Activated CD4-positive, alpha-beta T cell treated with anti-CD3 and anti-CD28 coated beads for 1 hour (primary cell): ENCODE measurements at places on chromosomes 7 and 10.

DNA sequence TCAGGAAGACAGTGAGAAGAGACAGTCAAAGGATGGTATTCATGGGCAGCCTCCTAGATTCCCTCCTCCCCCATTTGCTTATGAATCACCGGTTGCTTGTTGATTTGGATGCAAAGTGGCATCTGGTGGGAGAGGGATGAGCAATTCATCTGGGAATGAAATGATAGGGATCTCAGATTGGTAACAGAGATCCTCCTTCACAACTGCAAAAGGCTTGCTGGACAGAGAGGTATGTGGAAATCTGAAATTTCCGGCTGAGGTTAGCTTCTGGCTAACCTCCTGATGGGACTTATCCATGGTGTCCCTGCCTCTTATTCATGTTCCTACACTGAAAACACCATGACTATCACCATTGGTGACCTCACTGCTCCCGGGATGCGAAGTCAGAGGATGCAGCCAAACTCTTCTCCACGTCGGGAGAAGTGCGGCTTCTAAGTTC lies 48.4 kb upstream of the PODXL start:
- no peak for DNase-seq

DNA sequence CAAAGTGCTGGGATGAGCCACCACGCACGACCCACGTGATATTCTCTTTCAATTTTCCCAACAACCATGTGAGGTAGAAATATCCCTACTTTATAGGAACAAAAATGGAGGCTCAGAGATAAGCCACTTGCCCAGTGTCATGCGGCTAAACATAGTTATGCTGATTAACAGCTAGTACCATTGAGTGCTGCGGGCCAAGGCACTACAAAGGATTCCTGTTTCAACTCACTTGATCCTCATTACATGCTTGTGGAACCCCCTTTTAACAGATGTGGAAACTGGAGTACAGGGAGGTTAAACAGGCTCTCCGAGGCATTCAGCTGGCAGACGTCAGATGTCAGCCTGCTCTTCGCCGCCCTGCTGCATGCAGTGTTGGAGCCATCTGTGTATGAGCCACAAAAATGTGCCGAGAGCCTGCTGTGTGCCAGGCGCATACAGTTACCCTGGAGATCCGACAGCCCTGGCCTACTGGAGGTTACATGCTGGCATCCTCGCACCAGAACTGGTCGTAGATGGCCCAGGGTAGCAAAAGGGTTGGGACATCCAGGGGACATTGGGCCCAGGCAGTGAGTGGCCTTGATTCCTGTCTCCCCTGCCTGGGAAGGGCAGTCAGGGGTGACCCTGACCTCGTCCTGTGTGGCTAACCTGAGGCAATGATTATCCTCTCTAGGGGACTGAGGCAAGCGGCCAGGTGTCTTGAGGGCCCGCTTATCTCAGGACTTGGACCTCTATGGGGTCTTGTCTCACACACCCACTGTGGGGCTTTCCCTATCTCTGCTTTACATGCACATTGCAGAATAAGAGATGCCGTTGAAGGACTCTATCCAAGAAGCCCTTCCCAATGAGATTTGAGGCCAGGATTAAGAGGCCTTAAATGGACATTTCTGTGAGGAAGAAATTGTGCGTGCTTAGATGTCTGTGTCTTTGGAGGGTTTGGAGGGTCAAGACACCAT lies 18.5 kb upstream of the SRGN start:
- no peak for DNase-seq

GRCh38 chr10:61845950-61846268 lies 55.6 kb upstream of the ARID5B start:
- no peak for DNase-seq

DNA sequence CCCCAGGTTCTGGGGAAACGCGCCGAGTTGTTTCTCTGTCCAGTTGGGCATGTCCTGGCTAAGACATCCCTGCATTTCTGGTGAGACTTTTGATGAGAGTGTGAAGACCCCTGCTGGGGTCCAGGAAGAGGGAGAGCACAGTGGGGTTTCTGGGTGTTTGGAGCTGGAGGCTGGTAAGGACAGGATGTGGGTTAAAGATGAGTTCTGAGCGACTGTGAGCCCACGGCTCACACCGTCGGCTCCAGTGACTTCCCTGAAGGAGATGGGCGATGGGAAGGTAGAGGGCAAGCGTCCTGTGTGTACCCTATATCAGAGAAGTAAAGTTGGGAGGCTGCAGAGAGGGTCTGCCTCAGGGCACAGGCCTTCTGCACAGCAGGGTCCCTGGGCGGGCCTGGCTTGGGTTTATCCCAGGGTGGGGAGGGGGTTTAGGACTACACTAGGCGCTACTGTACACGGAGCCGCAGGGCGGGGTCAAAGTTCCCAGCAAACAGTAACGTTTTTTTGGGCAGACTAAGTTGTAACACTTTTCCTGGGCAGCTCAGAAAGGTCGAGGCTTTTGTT lies 3.6 kb downstream of the EMX2 start:
- DNase-seq: no peak

DNA sequence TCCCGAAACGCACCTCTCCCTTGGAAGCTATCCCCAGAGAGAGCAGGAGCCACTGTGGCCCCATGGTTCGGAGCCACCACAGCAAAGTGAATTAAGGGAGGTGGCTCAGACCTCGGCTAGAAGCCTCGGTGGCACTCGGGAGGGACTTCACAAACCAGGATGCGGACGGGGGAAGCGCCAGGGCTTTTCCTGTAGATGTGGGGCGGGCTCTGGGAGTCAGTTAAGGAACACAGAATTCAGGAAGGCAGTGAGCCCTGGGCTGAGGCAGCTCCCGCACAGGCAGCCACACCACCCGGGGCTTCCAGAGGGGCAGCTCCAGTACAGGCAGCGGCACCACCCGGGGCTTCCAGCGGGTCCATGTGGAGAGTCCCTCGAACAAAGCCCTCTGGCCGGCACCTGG lies 42.7 kb upstream of the DPYSL4 start:
- DNase-seq: no peak

DNA sequence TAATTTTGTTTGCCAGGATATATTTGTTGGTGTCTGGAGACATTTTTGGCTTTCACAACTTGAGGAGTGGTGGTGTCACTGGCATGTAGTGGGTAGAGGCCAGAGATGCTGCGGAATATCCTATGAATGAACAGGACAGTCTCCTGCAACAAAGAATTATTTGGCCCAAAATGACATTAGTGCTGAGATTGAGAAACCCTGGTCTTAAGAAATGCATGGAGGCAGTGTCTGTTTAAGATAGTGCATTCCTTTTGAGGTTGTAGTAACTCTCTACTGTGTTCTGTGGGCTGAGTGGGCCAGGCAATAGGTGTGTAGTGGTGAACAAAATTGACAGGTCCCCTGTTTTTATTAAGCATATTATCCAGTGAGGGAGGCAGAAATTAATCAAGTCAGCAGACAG lies 165.5 kb downstream of the CDK14 start:
- no peak for DNase-seq

DNA sequence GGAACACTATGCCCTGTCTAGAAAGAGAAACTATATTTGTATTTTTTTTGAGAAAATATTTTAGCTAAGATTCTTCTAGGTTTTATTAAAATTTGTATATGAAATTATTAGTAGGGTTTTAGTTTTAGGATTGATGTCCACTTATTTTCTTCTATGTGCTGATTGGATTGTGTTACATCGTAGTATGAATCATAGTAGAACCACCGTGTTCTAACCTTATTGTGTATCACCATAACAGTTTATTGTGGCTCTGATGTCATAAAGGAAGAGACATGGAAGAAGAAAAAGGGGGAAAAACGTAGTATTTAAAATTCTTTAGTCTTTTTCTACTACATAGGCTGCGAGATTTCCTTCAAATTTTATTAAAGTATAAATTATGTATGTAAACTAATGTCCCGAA lies 1.9 kb downstream of the AGBL3 start:
- no peak for DNase-seq

GRCh38 chr10:97664282-97664850 lies 22.7 kb downstream of the AVPI1 start:
- no peak for DNase-seq
